Muscle of leg (tissue), 16 donors: ENCODE measurements at places on chromosomes 11 and 22. TPM values are rescaled to one million over a fixed set of nuclear protein-coding genes. Genes with fewer than 3 reads are reported as not detected.
A peak's percentile ranks its signal among the peaks of the same experiment; 100 is the strongest.

The RIMBP3B gene
- not detected for polyA plus RNA-seq

GRCh38 chr22:46099740-46100139 lies 50.6 kb upstream of the PPARA start:
- DNase-seq, result no peak

The CDC42BPG gene
- polyA plus RNA-seq, result 0.95 TPM

DNA sequence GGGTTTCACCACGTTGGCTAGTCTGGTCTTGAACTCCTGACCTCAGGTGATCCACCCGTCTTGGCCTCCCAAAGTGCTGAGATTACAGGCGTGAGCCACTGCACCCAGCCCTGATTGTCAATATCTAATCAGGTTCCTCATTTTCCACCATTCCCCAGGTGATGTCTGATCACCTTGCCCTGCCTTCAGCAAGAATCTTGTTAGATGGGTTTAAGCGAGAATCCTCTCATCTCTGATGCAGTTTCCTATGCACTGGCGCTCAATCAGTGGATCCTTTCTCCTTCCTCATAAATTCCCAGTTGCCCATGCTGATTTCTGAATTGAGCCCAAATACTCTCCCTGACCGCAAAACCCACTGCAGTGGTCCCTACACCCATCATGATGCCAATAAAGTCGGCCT lies 664 bp upstream of the ZC3H7B start:
- no peak for DNase-seq

DNA sequence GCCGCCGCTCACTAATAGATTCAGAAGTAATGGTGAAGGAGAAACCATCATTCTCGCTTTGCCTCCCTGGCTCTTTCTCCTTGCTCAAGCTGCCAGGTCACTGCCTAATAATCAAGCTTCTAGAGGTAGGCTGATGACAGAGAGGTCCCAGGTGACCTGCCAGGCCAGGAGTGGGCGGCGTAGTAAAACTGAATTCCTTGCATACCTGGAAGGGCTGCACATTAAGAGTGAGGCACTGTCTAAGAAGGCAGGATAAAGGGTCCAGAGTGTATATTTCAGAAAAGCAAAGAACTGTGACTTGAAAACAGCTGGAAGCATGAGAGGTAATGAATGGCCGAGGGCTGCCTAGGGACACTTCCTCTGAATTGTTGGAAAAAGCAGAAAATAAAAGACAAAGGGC lies 4.1 kb downstream of the SYT13 start:
- DNase-seq, result no peak

DNA sequence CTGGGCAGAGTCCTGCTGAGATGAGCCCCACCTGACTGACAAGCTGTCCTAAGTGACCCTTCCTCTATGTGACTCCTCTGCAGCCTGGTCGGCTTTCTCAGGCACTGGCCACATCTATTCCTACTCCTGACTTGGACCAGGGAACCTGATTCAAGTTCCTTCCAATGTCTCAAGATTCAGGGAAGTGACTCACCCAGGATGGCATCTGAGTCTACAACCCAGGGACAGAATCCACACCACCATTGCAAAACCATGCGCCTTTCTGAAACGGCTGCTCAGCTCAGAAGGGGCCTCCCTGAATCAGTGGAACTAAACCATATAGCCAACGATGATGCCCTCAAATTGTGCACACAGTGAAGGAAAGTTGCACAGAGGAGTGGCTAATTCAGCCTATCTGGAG lies 63.9 kb upstream of the CSNK2A3 start:
- DNase-seq, result no peak

The MMP7 gene
- polyA plus RNA-seq, result not detected

The CALCA gene
- polyA plus RNA-seq, result not detected

GRCh38 chr22:46069521-46070214 lies 80.7 kb upstream of the PPARA start:
- DNase-seq, result peak; percentile 85

The FADS2 gene
- 101 TPM for polyA plus RNA-seq

DNA sequence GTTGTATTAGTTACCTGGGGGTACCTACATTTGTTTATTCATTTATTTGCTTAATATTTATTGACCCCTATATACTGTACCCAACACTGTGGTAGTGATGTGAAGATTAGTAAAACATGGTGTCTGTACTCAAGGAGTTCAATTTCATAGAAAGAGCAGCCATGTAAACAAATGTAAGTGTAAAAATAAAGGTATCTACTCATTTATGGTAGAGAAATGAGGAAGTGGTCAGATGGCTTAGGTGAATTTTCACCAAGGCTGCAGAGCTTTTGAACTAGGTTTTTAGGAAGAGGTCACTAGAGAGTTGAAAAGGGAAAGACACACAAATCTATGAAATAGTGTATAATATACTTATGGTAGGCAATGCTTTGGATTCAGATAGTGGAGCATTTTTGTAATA lies 11.1 kb downstream of the CTR9 start:
- no peak for DNase-seq

DNA sequence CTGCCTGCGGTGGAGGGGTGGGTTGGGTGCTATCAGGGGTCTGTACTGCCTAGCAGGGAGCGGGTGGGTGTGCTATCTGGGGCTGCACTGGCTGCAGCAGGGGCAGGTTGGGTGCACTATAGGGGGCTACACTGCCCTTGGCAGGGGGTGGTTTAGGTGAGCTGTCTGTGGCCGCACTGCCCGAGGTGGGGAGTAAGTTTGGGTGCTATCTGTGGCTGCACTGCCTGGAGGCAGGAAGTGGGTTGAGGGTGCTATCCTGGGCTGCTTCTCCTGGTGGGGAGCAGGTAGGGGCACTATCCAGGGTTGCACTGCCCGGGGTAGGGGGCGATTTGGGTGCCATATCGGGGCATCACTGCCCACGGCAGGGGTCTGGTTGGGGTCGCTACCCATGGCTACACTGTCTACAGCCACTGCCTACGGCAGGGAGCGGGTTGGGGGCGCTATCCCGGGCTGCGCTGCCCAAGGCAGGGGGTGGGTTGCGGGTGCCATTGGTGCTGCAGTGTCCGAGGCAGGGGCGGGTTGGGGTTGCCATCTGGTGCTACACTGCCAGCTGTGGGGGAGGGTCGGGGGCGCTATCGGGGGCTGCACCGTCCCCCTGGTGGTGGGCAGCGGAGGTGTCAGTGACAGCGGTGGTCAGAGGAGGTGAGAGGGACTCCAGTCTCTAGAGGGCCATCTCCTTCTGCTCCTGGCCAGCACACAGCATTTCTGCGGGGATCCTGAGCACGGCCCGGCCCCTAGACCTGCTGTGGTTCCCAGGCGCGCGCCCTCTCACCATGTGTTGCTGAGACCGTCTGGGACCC lies 1.3 kb upstream of the RFPL2 start:
- no peak for DNase-seq

- peak; percentile 93 for DNase-seq
These were observed 49.5 kb downstream of the OR4D9 start for GRCh38 chr11:59560702-59561473.

DNA sequence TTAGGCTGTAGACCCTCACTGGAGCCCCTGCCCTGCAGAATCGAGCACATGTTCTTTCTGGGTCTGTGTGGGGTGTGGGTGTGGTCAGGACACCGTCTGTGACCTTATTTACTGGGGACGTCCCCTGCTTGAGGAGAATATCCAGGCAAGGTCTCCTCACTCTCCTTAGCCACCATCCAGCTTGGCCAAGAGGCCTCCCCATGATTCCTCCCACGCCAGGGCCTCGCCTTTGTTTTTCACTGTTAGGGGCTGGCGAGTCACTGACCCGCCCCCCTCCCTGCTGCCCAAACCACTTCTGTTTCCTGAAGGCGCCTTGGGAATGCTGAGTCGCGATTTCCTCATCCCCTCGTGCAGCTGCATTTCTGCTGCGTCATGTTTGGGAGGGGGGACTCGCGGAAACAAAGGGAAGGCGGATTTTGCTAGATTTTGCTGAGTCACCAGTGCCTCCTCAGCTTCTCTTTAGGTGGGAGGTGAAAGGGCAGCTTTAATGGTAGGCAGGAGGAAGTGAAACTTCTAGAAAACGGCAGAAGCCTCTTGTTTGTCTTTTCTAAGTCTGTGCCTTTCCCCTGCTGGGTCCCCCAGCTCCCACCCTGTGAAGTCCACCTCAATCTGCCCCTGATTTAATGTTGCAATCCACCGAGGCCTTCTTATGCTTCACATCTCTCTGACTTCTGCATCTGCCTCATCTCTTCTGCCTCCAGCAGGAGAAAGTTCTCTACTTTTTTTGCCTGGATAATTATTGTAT lies 4.0 kb upstream of the HMOX1 start:
- DNase-seq, result peak; percentile 99

The LMNTD2 gene
- 1.4 TPM for polyA plus RNA-seq

DNA sequence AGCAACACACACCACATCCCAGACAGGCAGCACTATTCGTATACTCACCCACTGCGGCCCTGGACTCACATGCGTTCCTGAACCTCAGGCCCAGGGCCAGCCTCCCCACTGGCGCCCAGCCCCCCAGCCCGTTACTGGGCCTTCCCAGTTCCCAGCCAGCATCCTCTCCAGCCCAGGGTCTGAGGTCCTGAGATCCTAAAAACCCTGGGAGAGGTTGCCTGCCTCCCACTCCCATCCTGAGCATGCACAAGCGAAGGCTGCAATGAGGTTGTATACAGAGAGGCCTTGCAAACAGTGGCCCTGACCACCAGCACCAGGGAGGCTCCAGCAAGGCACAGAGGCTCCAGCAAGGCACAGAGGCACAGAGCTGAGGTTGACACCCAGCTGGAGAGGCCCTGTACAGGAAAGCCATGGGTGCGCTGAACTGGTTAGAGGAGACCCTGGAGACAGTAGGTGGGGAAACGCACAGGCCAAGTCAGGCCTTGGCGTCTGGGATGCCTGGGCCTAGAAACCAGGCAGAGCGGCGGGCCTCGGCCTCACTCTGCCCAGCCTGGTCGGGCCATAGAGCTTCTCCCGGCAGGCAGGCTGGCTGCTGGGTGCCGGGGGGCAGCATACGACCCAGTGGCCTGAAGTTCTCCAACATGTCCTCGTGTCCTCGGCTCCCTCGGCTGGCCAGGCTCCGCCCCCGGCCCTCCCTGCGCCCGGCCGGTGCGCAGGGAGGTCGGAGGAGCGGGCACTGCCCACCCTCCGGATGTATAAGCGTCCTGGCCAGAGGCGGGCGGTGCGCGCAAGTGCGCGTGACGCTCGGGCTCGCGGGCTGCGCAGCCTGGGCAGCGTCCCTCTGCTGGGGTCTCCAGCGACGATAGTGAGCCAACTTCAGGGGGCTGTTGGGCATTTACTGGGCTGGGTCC lies 2.3 kb upstream of the TBX1 start:
- DNase-seq, result no peak

DNA sequence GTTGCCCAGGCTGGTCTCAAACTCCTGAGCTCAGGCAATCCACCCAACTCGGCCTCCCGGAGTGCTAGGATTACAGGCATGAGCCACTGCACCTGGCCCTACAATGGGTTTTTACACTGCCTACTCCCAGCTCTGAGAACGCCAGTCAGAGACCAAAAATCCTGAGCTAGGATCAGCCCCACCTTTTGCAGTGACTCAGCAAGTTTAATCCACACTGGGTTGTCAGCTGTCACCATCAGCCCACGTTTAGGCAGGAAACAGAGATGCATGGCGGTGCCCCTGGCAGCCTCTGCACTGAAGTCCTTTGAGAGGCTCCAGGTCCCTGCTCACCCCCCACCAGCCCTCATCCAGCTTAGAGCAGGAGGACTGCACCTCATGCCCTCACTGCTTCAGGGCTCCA lies 117.6 kb downstream of the ARHGAP8 start:
- peak; percentile 14 for DNase-seq

DNA sequence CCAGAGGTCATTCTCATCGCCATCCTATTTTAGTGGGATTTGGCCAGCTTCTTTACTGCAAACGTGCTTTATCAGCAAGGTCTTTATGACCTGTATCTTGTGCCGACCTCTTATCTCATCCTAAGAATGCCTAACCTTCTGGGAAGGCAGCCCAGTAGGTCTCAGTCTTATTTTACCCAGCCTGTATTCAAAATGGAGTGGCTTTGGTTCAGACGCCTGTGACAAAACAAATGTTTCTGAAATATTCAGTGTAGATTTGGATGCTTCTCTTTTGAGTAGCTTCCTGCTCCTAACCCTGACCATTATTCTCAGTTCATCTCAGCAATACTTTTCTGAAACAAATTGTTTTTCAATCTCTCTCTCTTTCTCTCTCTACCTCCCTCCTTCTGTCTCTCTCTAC lies 60.1 kb downstream of the TRIM44 start:
- DNase-seq, result no peak

DNA sequence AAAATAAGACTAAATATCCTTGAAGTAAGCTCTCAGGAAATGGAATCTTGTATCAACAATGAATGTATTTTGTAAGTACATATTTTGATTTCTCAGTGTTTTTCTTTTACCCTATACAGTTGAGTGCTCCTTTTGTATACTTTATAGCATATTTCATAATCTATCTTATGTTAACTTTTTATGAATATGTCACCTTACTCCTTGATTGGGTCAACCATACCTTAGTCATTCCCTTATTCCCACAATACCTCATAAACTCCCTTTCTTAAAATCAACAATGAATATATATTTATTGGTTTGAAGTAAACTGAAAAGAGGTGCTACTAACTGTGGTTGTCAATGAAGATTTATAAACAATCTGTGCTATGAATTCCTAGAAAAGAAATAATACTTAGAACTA lies 686.2 kb downstream of the METTL15 start:
- no peak for DNase-seq

DNA sequence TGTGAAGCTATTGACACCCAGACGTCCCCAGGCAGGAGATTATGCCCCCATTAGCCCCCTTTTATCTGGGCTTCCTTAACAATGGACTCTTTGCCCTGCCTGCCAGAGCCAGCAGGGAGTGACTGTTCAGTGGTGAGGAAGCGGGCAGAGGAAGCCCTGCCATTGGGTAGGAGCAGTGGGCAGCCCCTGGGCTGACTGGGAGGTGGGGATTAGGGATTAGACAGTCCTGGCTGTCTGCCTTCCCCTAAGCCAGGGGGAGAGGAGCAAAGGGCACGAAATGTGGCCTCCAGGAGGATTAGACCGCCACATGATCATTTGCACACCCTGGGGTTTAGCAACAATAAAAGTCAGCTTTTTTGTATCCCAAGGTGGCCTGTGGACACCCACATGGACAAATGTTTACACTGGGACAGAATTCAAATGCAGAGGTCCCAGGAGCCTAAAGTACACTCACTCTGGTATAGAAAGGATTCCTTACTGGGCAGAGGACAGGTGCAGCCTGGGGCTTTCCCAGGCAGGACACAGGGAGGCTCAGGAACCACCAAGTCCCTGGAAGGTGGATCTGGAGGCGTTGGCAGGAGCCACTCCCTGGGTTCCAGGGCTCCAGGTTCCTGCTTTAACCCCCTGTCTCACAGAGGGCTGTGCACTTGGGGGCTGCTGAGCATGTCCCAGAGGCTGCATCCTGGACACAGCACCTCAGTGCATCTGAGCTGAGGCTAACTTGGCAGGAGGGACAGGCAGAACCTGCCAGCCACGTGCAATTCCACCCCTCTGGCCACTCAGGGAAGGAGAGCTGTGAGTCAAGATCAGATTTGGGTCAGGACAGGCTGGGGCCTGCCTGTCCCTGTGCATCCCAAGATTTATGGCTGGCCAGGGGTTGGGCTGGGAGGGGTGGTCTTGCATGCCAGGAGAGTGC lies 2.1 kb downstream of the PNPLA3 start:
- DNase-seq, result no peak

The CFAP300 gene
- polyA plus RNA-seq, result 4.2 TPM
